ENCODE measurements at places on chromosomes 4 and X. TPM values are rescaled to one million over a fixed set of nuclear protein-coding genes. Genes with fewer than 3 reads are reported as not detected.

Gene MAGEE2
- not detected for total RNA-seq

DNA sequence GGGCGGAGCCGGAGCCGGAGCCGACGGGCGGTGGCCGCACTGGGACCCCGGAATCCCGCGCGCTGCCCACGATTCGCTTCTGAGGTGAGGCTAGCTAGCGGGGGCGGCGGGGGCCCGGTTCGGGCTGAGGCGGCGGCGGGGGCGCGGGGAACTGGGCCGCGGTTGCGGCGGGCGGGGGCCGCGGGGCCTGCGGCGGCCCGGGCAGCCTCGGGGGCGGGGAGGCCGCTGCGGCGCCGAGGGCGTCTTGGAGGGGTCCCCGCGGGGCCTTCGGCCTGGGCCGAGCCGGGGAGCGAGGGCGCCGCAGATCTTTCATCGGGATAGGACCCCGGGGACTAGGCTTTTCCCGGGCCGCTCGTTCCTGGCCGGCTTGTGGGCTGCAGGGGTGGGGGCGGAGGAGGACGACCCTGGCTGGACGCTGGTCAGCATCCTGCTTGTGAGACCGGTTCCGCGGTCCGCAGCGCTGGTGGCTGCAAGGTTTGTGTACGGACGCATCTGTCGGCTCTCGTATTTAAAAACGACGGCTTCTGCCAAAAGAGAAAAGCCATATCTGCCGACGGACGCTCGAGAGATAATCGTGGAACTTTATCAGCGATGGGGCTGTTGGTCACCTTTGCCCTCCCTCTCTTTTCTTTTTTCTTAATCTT, 419 bp downstream of the ADD1 start:
- DNase-seq = peak; percentile 82
- peak overlapping the region; percentile 89 for H3K4me3 ChIP-seq
- H3K27me3 ChIP-seq = no peaks in the 10 kb centered on the region
- no peaks in the 10 kb centered on the region for H3K36me3 ChIP-seq
- peaks cover 19% of the 10 kb centered on the region for H3K4me1 ChIP-seq
- H3K27ac ChIP-seq = peak overlapping the region; percentile 21

- peak; percentile 57 for DNase-seq
- no peaks in the 10 kb centered on the region for H3K36me3 ChIP-seq
- H3K27ac ChIP-seq = no peak overlapping the region
These were observed 680.0 kb downstream of the TRIML1 start for GRCh38 chr4:188819233-188819632.

GRCh38 chrX:68833448-68833805, 4.6 kb downstream of the EFNB1 start:
- H3K4me3 ChIP-seq = no peak overlapping the region
- peaks cover 8% of the 10 kb centered on the region for H3K27me3 ChIP-seq
- H3K36me3 ChIP-seq = no peaks in the 10 kb centered on the region
- peak; percentile 51 for DNase-seq
- H3K27ac ChIP-seq = no peak overlapping the region

Gene NSD2
- 58.6 TPM for total RNA-seq

DNA sequence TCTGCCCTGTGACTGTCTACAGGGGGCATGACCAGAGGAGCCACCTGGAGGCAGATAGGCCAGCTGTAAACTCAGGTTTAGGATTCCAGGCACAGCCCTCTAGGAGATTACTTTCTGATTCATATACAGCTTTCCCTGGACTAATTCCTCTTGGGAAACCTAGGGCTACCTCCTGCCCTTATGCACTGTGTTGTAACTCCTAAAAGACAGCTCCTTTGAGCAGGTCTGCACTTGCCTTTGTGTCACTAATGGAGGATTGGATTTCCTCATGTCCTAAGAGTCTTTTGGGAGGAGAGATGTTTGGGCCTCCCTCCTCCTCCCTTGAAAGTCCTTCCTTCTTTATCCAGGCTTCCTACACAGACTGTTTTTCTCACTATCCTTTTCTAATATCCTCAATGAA, 202.0 kb downstream of the PCDH19 start:
- no peak overlapping the region for H3K27ac ChIP-seq
- DNase-seq = no peak
- H3K4me1 ChIP-seq = no peaks in the 10 kb centered on the region
- no peaks in the 10 kb centered on the region for H3K27me3 ChIP-seq
- H3K4me3 ChIP-seq = no peak overlapping the region

- no peaks in the 10 kb centered on the region for H3K36me3 ChIP-seq
- no peaks in the 10 kb centered on the region for H3K27me3 ChIP-seq
- H3K27ac ChIP-seq = peak overlapping the region; percentile 97
- DNase-seq = no peak
- no peak overlapping the region for H3K4me3 ChIP-seq
- peaks cover 17% of the 10 kb centered on the region for H3K4me1 ChIP-seq
These were observed 1.2 kb upstream of the SLC7A11 start for GRCh38 chr4:138243369-138243768.

DNA sequence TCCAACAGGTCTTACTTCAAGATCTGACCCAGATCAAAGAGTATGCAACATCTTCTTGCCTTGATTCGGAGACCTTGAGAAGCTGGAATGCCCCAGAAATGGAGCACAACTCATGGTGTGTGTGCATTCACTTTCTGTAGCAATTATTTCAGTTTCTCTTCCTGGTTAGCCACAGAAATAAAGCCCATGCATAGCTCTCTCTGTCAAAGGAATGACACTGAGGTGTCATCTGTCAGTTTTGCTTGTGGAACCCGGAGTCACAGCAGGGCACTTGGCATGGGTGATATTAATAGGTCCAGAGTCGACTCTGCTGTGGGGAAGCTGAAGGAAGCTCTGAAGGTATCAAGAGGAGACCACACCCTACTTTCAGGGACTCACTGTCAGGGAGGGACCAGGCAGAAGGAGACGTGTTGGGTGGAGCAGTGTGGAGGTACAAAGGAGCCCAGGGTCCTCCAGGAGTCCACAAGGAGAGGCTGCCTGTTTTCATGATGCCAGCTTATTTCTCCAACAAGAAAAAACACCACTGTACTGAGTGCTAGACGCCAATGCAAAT, 10.7 kb downstream of the CLNK start:
- H3K4me1 ChIP-seq = no peaks in the 10 kb centered on the region
- H3K36me3 ChIP-seq = no peaks in the 10 kb centered on the region
- H3K27ac ChIP-seq = no peak overlapping the region
- no peak overlapping the region for H3K4me3 ChIP-seq

- H3K27me3 ChIP-seq = no peaks in the 10 kb centered on the region
- H3K27ac ChIP-seq = no peak overlapping the region
- H3K4me1 ChIP-seq = no peaks in the 10 kb centered on the region
- H3K4me3 ChIP-seq = no peak overlapping the region
These were observed 19.1 kb downstream of the GSX2 start for GRCh38 chr4:54118850-54119589.

DNA sequence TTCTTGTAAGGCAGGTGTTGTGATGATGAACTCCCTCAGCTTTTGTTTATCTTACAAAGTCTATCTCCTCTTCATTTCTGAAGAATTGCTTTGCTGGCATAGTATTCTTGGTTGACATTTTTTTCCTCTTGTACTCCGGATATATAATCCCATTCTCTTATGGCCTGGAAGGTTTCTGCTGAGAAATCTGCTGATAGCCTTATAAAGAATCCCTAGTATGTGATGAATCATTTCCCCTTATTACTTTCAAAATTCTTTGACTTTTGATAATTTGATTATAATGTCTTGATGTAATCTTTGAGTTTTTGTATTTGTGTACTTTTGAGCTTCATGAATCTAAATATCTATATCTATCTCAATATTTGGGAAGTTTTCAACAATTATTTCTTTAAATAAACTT, 655.3 kb upstream of the MAGEB2 start:
- no peaks in the 10 kb centered on the region for H3K27me3 ChIP-seq
- no peak overlapping the region for H3K4me3 ChIP-seq
- no peak overlapping the region for H3K27ac ChIP-seq

DNA sequence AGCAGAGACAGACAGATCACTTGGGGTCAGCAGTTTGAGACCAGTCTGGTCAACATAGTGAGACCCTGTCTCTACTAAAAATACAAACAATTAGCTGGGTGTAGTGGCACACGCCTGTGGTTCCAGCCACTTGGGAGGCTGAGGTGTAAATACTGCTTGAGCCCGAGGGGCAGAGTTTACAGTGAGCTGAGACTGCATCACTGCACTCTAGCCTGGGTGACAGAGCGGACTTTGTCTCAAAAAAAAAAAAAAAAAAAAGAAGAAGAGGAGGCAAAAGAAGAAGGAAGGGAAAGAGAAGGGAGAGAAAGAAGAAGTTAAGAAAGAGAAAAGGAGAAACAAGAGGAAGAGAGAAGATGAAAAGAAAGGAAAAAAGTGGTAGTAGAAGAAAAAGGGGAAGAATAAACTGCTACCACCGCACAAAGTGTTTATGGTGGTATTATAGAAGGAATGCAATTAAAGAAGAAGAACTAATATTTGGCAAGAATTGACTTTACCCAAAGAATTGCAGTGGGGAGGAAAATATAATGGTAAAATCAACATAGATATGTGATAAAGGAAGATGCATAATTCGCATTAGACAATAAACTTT, 19.6 kb upstream of the NSUN7 start:
- H3K36me3 ChIP-seq = no peaks in the 10 kb centered on the region
- H3K27ac ChIP-seq = no peak overlapping the region
- no peak for DNase-seq
- no peak overlapping the region for H3K4me3 ChIP-seq

- H3K27ac ChIP-seq = no peak overlapping the region
- no peak for DNase-seq
- H3K4me3 ChIP-seq = no peak overlapping the region
- H3K36me3 ChIP-seq = no peaks in the 10 kb centered on the region
- H3K4me1 ChIP-seq = peaks cover 13% of the 10 kb centered on the region
These were observed 68.2 kb upstream of the TAPT1 start for GRCh38 chr4:16294455-16294854.

DNA sequence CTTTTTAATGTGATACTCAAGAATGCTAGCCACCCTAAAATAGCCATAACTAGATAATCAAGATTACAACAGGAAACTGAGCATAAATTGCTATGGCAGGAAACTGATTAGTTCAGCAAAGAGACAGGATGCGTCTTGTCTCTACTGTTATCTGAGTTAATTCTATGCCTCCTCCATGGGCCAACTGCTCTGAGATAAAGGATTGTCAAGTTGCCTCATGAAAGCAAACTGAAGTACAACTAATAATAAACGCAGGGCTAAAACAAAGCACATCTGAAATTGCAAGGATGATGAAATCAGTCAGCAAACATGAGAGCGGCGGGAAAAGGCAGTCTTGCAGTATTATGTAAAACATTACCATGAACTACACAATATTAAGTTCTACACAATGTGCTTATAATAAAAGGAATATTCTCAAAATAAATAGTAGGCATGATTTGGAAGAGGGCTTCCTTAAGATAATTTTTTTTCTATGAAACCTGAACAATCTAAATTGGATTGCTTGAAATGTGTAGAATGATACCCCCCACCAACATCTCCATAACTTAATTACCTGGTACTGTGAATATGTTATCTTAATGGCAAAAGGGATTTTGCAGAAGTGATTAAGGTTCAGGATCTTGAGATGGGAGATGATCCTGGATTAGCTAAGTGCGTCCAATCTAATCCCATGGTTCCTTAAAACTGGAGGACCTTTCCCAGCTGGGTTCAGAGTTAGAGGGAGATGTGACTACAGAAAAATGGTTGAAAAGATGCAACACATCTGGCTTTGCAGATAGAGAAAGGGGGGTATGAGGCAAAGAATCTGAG, 65.9 kb downstream of the ANTXR2 start:
- no peak for DNase-seq
- no peaks in the 10 kb centered on the region for H3K27me3 ChIP-seq
- peak overlapping the region; percentile 47 for H3K27ac ChIP-seq
- H3K36me3 ChIP-seq = peaks cover 17% of the 10 kb centered on the region

DNA sequence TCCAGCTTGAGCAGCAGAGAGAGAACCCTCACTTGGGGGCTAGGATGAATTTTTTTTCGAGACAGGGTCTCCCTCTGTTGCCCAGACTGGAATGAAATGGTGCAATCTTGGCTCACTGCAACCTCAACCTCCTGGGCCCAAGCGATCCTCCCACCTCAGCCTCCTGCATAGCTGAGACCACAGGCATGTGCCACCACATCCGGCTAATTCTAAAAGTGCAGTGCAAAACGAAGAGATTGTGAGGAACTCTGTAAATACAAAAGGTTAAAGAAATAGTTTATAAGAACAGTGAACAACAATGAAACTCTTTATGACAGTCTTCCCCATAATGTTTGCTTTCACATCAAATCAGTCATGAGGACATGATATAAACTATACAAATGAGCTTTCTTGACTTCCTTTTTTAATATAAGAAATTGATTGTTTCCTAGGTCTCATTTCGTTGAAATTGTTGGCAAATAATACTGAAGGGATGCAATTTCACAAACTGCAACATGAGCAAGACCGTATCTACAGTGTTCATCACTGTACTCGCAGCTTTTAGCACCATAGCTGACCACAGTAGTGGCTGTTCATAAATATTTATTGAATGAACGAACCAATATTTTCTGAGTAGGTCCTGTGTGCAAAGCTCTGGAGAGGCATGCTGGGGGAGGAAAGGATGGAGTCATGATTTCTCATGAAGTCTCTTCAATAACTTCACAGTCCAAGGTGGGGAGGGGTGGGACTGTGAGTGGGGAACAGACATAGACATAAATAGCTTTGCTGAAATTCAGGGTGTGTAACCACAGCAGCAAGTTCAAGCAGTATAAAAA, 116.1 kb downstream of the SHROOM3 start:
- H3K27ac ChIP-seq = peak overlapping the region; percentile 64
- DNase-seq = peak; percentile 54
- no peak overlapping the region for H3K4me3 ChIP-seq
- no peaks in the 10 kb centered on the region for H3K27me3 ChIP-seq
- H3K4me1 ChIP-seq = peaks cover 21% of the 10 kb centered on the region

DNA sequence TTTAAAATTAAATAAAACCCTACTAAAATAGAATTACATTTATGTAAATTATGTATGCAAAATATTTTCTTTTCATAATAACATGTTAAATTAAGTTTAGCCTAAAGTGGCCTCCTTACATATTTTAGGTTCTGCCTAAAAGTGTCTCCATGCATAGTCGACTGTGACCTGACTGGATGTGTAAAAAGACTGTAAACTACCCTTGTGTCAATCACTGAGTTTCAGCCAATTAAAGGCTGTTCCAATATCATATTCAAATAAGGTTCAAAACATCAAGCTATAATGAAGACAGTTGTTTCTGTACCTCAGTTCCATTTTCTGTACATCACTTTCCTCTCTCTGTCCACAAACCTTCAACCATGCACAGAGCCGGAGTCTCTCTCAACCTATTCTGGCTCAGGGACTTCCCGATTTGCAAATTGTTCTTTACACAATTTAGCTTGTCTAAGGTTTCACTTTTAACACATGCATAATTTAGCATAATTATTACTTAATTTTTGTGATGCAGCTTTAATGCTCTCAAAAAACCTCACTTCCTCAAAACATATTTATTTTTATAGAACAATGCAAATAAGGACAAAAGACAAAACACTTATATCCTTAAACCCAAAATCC, 60.1 kb downstream of the SH3RF1 start:
- DNase-seq = no peak
- H3K36me3 ChIP-seq = peaks cover 21% of the 10 kb centered on the region
- peaks cover 47% of the 10 kb centered on the region for H3K4me1 ChIP-seq
- no peak overlapping the region for H3K27ac ChIP-seq
- H3K4me3 ChIP-seq = no peak overlapping the region
- no peaks in the 10 kb centered on the region for H3K27me3 ChIP-seq

Gene RNF4
- total RNA-seq = 68.8 TPM

Gene ABCE1
- 80.7 TPM for total RNA-seq

Measured in osteoblast (primary cell).